ENCODE measurements at places on chromosomes 6 and 20.

GRCh38 chr6:101326411-101326810 is 67.1 kb upstream of the GRIK2 start:
- no peak for DNase-seq

- DNase-seq: no peak
Measured at GRCh38 chr6:18047406-18047805, 60.0 kb upstream of the KIF13A start.

DNA sequence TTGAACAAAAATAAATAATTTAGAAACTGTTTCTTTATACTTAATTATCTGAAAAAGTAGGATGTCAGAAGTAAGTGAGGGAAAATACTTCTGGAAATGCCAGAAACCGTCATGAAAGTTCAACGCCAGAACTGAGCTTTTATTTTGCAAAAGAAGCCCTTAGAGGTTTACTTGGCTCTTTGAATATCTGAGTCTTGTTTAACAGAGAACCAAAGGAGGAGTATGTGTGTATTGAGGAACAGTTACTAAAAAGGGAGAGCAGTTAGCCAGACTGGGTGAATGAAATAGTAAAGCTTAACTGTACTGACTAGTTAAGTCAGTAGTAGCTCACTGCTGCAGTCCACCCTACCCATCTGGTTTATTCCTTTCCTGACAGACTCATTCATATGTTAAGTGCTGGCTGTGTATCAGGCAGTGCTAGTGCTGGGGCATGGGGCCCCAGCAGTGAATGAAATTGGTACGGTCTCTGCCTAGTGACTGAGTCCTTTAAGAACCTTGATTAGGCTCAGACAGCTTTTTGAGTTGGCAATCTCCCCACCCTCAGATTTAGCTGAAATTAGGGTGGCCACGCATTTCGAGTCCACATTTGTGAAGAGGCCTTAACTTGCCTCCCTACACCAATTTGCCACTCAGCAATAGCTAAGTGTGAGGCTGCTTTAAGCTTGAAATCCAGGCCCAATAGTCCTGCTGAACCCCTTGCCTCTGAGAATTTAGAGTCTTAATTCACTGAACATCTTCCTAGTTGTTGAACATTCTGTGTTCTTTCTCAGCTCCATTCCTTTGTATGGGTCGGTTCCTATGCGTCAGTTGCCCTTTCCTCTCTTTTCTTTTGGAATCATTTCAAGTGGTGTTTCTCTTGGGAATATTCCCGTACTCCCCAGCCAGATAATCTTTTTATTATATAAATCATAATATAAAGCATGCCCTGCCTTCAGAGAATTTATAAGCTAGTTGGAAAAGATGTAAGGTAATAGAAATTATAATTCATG is 20.2 kb downstream of the MAP3K4 start:
- no peak for DNase-seq

DNA sequence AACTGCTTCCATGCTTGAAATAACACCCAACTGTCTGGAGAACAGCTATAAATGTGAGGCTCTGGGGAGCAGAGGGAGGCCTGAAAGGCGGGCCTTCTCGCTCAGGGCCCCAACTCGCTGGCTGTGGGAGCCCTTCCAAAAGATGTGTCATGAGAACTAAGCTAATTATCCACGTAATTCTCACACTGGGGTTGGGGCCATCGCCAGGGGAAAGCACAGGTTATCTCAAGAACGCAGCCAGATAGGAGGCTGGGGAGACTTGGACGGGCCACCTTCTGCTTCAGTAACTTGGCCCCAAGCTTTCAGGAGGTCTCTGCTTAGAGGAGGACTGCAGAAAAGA is 1.6 kb downstream of the PXDC1 start:
- no peak for DNase-seq

GRCh38 chr20:1045860-1046418 is 43.8 kb upstream of the RSPO4 start:
- DNase-seq: no peak

DNA sequence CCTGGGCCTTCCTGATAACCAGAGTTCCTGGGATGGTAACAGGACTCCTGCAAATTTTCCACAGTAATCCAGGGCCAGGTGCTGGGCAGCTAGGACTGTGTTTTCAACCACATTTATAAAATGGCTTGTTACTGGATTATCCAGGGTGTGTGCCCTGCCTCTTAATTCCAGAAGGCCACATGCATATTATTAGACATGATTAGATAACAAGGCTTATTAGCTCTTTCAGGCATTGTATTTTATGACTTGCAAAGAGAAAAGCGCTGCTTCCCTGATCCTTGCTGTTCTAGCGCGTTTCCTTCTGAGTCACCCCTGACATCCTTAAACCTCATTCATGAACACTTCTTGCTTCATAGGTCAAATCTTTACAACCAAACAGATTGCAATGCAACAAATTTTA is 208.6 kb downstream of the UST start:
- DNase-seq: no peak

DNA sequence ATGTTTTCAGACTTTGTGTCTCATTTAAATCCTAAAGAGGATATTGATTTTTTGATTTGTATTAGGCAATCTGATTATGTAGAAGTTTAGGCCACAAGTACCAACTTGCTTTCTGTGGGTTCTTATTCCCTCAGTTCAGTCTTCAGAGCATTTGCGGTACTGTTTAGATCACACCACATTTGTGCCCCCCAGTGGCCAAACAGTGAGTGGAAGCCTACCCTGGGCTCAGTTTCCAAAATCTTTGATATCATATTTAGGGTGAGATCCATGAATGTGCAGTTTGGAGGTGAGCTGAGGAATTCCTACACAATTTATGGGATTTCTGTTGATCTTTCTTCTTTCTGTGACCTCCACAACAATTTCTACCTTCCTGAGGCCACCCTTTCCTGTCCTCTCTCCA is 92.3 kb upstream of the FUT9 start:
- no peak for DNase-seq

- no peak for DNase-seq
Measured at GRCh38 chr20:20710443-20711315, 1.8 kb downstream of the RALGAPA2 start.

- DNase-seq: peak; percentile 70
Measured at GRCh38 chr20:25017257-25017803, 24.8 kb upstream of the APMAP start.

DNA sequence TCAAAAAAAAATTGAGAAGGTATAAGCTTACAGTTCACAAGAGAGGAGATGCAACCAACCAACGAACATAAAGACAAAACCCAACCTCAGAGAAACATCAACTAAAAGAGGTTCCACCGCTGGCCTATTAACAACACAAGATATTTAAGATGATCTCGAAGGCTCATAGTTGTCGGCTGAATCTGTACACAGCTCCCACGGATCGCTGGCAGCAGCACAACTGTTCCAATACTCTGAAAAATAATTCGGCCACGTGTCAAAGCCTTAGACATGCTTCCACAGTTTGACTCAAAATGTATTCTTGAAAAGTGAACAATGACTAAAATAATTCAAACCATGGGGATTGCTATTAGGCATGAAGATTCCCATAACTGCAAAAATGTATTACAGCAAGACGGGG is 13.7 kb downstream of the EXOC2 start:
- DNase-seq: no peak

- no peak for DNase-seq
Measured at GRCh38 chr6:140744659-140745320, 1370.3 kb upstream of the CITED2 start.

GRCh38 chr20:45963059-45964005 is 8.7 kb downstream of the ZNF335 start:
- no peak for DNase-seq

DNA sequence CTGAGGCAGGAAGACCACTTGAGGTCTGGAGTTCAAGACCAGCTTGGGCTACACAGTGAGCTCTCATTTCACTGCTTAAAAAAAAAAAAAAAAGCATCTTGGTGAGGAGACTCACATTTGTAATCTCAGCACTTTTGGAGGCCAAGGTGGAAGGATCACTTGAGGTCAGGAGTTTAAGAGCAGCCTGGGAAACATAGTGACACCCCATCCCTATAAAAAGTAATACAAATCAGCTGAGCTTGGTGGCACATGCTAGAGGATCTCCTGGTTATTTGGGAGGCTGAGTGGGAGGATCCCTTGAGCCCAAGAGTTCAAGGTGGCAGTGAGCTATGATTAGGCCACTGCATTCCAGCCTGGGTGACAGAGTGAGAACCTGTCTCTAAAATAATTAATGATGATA is 29.4 kb upstream of the SYNCRIP start:
- no peak for DNase-seq

GRCh38 chr6:116247285-116247684 is 6.6 kb downstream of the TSPYL4 start:
- no peak for DNase-seq

- no peak for DNase-seq
Measured at GRCh38 chr6:37347670-37348111, 6.1 kb upstream of the RNF8 start.

- DNase-seq: no peak
Measured at GRCh38 chr6:110158479-110158878, 21.0 kb downstream of the WASF1 start.

DNA sequence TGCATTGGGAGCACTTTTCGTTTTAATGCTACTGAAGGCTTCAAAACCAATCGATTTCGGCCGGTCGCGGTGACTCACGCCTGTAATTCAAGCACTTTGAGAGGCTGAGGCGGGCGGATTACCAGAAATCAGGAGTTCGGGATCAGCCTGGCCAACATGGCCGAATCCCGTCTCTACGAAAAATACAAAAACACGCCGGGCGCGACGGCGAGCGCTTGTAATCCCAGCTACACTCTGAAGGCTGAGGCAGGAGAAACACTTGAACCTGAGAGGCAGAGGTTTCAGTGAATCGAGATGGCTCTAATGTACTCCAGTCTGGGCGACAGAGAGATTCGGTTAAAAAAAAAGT is 58.4 kb downstream of the TRIM38 start:
- peak; percentile 77 for DNase-seq

DNA sequence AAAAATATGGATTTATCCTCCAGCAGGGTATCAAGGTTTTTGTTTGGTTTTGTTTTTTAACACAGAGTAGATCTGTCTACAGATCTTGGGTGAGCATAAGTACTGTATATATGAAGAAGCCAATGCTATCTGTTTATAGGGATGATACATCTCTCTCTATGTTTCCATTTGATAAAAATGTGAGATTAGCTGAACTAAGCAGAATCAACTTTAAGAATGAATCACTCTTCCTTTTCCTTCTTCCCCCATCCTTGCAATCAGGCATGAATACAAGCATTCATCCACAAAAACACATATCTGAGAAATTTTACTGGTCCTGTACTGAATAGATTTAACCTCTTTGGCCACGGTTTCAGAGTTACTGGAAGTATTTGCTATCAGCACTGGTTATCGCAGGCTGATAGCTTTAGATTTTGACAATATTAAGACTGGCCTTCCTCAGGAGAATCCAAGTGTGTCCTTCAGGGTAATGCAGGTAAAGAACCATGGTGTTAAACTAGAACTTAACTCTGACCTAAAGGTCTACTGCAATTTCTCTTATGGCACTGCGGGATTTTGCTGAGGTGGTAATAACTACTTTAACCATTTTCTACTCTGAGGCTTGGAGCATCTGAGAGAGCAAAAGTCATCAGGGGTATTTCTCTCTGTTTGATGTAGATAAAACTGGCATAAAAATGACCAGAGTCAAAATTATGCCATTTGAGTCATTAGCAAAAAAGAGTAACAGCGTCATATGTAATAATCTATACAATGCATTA is 1.5 kb downstream of the SNAP25 start:
- no peak for DNase-seq

DNA sequence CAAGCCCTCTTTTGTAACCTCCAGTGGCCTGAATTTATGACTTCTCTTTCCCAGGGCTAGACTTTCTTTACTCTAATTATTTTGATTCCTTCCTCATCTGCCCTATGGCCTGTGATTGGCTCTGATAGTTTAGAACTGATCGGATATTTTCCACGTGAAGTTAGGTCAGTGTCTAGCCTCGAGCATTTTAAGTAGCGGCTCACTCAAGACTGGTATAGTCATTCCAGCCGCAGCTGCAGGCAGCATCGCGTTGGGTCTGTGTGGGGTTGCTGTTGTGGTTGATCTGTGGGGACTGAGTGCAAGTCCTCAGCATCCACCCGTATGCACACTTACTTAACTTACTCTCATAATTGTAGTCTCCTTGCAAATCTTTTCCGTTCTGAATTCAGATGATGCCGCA is 105.7 kb downstream of the SMOC2 start:
- no peak for DNase-seq

DNA sequence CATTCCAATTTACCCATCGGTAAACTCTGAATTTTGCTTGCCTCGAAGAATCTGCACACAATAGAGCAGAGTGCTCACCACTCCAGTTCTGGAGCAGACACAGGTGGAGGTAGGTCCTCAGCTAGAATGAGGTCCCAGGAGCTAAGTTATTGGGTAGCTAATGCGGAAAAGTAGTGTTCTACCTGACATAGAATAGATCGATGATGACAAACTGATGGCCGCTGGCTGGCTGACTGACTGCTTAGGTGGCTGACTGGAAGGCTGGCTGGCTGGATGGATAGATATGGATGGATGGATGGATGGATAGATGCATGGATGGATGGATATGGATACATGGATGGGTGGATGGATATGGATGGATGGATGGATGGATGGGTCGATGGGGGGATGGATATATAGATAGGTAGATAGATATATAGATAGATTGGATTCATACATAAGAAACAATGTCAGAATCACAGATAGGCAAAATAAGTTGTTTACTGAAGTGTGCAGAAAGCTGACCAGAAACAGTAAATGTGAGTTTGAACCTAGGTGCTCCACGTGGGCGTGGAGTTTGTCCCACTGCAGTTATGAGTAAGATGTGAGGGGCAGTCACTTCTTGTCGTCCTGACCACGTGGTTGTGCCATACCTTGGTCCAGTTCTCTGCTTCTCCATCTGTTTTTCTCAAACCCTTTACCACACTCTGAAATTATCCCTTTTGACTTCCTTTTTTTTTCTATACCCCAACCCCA is 62.1 kb downstream of the TBXT start:
- no peak for DNase-seq

GRCh38 chr6:64439274-64439673 is 803.7 kb downstream of the PHF3 start:
- DNase-seq: no peak

GRCh38 chr6:43977404-43978111 is 149.7 kb downstream of the MRPL14 start:
- peak; percentile 36 for DNase-seq

DNA sequence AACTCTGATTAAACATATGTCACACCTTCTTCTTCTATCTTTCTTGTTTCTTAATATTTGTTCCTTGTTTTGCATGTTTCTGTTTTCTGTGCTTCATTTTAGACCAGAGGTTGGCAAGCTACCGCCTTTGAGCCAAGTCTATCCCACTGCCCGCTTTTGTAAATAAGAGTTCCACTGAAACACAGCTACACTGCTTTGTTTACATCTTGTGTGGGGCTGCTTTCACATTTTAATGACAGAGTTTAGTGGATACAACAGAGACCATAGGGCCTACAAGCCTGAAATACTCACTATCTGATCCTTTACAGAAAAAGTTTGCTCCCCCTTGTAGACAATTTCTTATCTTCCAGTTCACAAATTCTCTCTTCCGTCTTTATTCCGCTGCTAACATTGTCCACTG is 109.4 kb upstream of the SPACA1 start:
- DNase-seq: no peak

DNA sequence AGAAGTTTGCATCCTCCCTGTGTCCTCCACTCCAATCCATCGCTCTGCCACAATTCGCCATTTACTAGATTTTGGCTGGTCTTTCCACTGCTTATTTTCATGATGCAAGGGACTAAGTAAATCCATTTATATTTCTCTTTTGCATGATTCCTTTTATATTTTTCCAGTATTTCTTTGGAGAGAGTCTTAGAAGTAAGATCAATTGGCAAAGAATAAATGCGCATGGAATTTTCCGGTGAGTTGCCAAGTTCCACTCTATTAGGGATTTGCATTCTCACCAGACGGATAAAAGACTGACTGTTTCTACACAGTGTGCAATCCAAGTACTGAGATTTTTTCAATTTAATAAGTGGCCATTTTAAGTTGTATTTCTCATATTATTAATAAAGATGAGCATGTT is 91.7 kb upstream of the PHACTR3 start:
- no peak for DNase-seq

Measured in cardiac septum (tissue), 1 donor.